ENCODE measurements at places on chromosomes 3 and 15.

DNA sequence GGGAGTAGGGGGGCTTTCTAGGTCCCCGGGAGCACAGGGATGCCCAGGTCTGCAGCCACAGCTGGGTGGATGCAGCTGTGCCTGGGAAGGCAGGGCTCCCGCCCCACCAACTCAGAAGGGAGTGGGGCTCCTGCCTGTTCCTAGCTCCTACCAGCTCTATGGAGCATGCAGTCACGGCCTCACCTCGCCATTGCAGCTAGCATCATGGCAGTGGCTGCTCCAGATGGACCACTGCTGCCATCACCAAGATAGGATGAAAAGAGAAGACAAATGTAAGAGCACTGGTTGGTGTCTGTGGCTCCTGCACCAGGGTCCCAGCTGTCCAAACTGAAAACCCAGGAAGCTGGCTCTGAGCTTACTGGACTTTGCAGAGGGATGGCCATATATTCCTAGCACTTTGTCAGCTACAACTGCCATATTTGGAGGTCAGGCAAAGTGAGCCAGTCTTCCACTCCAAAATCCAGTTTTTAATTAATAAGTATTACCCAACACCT is 3.0 kb upstream of the LIMD1 start:
- no peak for DNase-seq

DNA sequence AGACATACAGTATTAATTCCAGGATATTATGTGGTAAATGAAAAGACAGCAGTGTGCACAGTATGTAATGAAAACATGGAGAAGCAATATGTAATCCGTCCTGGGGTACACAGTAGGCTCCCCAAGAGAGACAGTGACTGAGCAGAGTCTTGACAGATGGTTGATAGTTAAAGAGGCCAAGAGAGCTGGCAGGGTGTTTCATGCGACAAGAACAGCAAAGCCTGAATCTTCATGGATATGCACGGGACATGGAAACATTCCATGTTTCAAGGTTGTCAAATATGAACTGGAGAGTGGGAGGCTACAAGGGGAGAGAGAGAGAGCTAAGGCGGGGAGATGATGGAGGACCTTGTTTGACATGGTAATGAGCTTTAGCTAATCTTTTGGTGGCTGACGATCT is 338.4 kb downstream of the IL5RA start:
- no peak for DNase-seq

- no peak for DNase-seq
Observed at GRCh38 chr3:36973139-36973538, 19.8 kb downstream of the EPM2AIP1 start.

- DNase-seq: no peak
Observed at GRCh38 chr3:48217449-48217848, 5.8 kb upstream of the CAMP start.

DNA sequence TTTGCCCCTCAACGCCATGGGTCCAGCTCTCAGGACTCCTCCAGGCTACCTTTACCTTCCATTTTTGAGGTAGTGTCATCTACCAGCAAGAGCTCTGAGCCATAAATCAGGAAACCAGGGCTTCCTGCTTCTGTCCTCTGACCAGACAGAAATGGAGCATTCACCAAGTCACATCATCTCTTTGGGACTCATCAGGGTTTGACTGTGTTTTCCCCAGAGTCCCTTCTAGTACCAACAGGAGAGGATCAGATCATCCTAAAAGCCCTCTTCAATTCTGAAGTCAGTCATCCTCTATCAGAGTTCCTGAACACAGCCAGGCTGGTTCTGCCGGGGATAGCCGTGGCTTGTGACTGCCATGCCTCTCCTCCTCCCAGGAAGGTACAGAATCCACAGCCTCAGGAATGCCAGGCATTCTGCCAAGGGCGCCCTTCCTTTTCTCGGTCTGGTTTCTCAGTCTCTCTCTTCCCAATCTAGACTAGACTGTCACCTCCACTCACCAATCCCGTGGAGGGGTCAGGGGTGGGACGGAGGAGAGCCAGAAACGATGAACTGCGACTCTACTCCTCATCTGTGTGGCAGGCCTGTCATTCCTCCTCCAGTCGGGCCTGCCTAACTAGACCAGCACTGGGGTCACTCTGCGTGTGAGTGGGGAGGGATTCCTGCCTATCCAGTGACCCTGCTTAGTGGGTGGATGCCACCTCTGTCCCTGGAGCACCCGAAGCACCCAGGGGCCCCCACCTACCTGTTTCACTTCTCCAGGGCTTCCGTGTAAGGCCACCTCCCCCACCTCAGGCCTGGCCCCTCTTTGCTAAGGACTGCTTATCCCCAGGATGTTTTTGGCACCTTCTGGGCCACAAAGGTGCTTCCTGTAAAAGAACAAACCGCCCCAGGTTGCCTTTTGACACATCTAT is 30.9 kb downstream of the CCNL1 start:
- DNase-seq: no peak

- no peak for DNase-seq
Observed at GRCh38 chr3:37024820-37025405, 31.6 kb downstream of the MLH1 start.

- DNase-seq: no peak
Observed at GRCh38 chr3:45635475-45636256, 41.1 kb downstream of the LIMD1 start.

DNA sequence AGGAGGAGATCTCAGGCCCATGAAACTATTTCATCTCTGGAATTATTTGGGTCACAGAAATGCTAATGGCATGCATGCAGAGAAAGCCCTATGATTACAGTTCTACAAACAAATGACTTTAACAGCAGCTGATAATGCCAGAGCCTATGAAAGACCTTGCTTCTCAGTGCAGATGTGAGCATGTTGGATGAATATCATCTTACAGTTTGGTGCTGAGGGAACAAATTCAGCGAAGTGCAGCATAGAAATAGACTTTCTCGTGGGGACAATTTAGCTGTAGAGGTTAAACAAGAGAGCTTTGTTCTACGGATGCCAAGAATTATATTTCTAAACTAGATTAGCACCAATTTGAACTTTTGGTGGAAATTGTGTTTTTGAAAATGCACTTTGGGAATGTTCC is 27.7 kb downstream of the PTX3 start:
- no peak for DNase-seq

- DNase-seq: no peak
Observed at GRCh38 chr15:55742927-55743728, at the start of gene PRTG. Gene PRTG, minus strand, starts transcription at chr15:55743152. Its CDS starts 221 bp downstream, at chr15:55742931.

- no peak for DNase-seq
Observed at GRCh38 chr3:51675201-51675611, 4.2 kb downstream of the TEX264 start.

- DNase-seq: no peak
Observed at GRCh38 chr15:51536965-51537574, 85.5 kb downstream of the DMXL2 start.

DNA sequence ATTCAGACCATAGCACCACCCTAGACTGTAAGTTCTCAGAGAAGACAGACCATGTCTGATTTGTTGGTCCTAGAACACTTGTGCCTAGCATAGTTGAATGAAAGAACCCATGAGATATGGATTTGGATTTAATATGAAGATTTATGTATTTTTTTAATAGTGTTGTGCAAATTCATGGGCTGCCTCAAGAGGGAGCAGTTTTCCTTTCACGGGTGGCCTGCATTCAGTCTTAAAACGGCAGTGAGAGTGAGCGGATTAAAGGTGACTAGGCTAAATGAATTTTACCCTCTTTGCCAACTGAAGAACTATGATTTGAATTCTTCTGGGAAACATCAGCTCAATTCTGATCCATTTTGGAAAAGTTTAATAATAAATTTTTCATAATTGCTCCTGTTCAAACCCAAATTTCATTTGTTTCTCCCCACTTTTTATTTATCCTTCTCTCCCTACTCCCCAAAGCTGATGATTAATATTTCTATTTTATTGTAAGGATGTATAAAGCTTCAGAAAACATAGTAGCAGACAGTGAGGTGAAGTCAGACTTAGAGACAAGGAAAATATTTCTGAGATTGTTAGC is 67.3 kb downstream of the MORC1 start:
- DNase-seq: no peak

DNA sequence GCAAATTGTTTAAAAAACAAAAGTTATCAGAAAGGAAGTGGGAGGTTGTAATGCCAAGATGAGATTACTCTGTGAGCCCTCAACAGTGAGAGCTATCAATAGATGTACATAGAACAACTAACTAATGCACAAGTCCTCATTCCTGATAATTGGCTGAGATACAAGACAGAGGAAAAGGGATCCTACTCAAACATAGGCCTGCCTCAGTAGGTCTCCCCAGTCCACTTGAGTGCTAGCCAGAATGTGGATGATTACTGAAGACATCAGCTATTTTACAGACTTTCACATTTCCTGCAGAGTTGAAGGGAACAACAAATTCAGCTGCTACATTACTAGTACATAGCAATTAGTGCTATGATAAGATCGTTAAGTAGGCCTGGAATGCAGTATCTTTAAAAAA is 981.9 kb downstream of the TUSC7 start:
- no peak for DNase-seq

- DNase-seq: no peak
Observed at GRCh38 chr3:143429628-143430514, 310.3 kb downstream of the CHST2 start.

DNA sequence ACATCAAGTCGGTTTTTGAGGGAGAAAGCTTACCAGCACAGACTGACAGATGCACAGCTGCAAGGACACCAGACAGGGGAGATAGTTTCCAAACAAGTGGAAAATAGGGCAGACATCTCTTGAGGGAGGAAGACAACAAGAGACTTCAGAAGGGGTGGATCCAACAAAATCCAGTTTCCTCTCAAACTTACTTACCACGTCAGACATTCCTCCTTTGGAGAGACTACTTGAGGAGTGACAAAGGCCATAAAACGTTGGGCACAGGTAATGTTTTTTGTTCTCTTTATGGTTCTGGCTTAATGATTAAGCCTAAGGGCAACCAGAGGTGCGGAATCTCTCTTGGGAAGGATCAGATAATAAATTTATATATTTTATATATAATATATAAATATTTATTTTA is 76.1 kb downstream of the CD200 start:
- DNase-seq: no peak

GRCh38 chr3:184874709-184875644 is 63.0 kb downstream of the VPS8 start:
- no peak for DNase-seq

GRCh38 chr3:4356546-4357410 is 53.6 kb downstream of the SETMAR start:
- DNase-seq: no peak

DNA sequence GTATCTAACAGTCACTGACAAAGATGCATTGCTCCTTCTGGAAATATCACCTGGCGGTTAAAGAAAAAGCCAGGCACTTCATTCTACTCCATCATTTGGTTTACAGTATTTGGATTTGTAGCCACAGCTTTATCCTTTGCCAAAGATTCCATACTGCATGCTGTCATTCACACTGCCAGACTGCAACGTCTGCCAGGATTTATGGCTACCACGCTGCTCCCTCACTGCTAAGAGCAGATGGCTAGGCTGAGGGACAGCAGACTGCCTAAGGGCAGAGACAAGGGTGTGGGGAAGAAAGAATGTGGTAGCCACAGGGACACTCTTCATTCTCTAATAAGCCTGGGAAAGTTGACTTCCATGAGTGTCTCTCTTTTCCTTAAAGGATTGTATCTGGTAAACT is 1047.0 kb downstream of the TUSC7 start:
- DNase-seq: no peak

- no peak for DNase-seq
Observed at GRCh38 chr3:172717493-172718088, 6.7 kb upstream of the NCEH1 start.

DNA sequence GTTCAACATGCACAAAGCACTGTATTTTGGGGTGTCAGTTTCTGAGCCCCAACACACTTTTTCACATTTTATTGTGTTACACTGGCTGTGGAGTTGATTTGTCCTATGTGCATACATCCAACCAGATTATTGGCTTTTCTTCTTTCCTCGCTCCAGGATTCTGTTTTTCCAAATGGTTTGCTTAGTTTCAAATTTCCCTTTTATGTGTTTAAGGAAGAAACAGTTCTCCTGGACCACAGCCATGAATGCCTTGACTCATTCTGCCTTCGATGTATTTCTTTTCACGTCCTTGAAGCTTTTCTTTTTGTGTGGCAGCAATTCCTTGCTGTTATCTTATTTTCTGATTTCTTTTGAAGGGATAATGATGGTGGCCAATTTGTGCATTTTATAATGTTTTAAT is 53.8 kb downstream of the CACNA2D3 start:
- DNase-seq: no peak

- no peak for DNase-seq
Observed at GRCh38 chr15:62558640-62559380, 393.7 kb upstream of the C2CD4B start.

GRCh38 chr15:99141943-99142342 is 37.1 kb downstream of the SYNM start:
- DNase-seq: no peak

- no peak for DNase-seq
Observed at GRCh38 chr3:188294823-188295487, 141.0 kb downstream of the LPP start.

GRCh38 chr15:86849558-86850285 is 770.1 kb downstream of the AGBL1 start:
- no peak for DNase-seq

GRCh38 chr3:191435981-191436380 is 25.0 kb upstream of the PYDC2 start:
- no peak for DNase-seq

DNA sequence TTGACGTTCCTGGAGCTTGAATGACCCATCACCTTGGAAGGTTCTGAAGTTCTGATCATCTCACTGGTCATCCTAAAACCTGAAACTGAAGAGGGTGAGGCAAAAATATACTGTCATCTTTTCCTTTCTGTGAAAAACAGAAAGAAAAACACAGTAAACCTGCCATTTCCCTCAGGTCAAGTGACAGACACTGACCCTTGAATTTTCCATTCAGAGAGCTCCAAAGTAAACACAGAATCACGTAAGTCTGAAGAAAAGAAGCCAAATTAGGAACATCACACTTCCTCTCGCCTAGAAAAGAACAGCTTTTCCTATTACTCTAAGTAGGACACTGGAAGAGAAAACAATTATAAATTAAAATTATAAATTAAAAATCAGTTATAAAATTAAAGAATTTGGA is 78.7 kb upstream of the TGFBR2 start:
- no peak for DNase-seq

DNA sequence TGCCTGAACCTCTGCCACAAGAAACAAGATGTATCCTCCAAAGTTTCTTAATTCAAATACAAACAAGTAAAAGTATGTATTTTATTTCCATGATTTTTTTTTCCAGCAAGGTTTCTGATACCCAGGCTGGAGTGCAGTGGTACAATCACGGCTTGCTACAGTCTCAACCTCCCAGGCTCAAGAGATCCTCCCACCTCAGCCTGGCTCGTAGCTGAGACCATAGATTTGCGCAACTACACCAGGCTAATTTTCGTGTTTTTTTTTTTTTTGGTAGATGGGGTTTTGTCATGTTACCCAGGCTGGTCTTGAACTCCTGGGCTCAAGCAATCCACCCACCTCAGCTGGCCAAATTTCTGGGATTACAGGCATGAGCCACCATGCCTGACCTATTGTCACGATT is 12.2 kb upstream of the VEPH1 start:
- DNase-seq: no peak

- DNase-seq: no peak
Observed at GRCh38 chr15:67826717-67827561, 1.6 kb downstream of the SKOR1 start.

- DNase-seq: no peak
Observed at GRCh38 chr3:197137751-197138150, 108.1 kb upstream of the MELTF start.

- DNase-seq: no peak
Observed at GRCh38 chr3:194084284-194084683, 51.7 kb upstream of the HES1 start.

GRCh38 chr15:37053166-37053565 is 47.2 kb downstream of the MEIS2 start:
- DNase-seq: no peak

GRCh38 chr15:81469154-81469553 is 95.1 kb upstream of the TMC3 start:
- DNase-seq: no peak

Measured in stimulated activated CD8-positive, alpha-beta memory T cell treated with anti-CD3 and anti-CD28 coated beads, Interleukin-4, amount 100 ng/mL, for 1 hour (primary cell).